Cortex of kidney (tissue), 1 donor: ENCODE measurements at places on chromosomes 6 and 20.

DNA sequence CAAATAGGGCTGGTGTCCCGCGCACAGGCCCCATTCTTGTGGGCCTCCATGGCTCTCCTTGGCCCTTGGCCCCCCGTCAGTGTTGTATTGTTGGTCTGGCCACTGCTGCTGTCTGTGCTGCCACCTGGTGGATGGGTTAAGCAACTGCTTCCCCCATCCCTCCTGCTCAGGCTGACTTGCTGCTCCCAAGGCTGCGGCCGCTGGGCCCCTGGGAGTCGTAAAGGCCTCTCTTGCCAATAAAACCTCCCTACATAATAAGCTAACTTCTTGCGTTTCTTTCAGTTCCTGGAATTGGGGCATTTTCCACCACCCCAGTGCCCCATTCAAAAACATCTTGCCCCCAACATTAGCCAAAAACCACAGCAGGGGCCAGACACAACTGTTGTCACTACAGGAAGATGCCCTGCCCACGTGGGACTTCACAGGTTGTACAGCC is 27.1 kb downstream of the CD83 start:
- DNase-seq: no peak

GRCh38 chr6:129544892-129545612 is 164.9 kb downstream of the ARHGAP18 start:
- DNase-seq: no peak

DNA sequence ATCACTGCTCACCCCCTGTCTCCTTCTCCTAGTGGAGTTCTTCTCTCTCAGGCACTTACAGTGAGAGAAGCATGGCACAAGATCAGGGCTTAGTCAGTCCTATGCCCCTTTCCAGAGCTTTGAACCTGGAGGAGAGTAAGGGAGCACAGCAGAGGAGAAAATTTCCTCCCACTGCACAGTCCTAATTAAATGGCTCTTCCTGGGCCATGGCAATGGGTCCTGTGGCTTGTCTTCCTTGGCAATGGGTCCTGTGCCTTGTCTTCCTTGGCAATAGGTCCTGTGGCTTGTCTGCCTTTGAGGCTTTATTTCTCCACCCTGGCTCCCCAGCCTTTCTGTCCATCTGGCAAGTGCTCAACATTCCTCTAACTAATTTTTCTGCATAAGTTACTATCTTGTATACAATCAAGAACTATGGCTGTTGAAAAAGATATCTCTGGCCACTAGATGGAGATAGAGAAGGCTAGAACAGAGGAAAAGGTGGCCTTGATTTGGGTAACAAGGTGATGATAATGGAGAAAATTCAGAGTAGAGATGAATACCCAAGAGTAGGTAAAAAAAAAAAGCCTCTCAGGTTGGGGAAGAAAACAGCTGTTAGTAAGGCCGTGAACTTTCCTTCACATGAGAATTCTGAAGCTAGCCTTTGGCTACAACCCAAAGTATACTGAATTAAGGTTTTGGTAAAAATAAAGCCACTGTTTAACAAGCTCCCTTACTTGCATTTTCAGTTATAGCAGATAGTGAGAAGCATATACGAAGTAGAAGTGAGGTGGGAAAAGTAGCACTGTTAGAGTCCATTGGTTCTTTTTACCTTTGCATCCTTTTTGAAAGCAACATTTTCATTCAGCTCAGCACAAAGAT is 504.9 kb downstream of the DOK5 start:
- no peak for DNase-seq

DNA sequence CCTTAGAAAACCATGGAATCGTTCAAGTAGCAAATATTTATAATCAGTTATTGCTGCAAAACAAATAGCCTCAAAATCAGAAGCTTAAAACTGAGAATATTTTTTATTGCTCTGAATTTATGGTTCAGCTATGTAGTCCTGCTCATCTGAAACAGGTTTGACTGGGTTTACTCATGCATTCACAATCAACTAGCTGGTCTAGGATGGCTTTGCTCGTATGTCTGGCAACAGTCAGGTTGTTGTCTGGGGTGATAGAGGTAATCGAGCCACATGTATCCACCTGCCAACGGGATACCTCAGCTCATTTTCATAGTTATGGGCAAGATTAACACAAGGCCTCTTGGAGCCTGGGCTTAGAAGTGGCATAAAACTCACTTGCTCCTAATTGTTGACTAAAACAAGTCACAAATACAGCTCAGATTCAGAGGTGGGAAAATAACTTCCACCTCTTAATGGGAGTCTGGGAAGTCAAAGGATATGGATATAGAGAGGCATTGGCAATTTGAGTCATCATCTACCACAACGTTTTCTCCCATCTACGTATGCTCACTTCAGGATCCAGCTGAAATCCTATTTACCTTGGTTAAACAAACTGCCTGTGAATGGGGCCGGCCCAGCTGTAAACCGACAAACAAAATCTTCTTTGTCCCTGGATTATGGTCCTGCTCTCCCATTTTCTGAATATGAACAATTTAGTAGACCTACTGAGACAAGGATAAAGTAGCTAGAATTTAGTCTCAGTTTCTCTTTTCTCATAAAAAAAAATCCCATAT is 54.5 kb upstream of the TENT5A start:
- no peak for DNase-seq

DNA sequence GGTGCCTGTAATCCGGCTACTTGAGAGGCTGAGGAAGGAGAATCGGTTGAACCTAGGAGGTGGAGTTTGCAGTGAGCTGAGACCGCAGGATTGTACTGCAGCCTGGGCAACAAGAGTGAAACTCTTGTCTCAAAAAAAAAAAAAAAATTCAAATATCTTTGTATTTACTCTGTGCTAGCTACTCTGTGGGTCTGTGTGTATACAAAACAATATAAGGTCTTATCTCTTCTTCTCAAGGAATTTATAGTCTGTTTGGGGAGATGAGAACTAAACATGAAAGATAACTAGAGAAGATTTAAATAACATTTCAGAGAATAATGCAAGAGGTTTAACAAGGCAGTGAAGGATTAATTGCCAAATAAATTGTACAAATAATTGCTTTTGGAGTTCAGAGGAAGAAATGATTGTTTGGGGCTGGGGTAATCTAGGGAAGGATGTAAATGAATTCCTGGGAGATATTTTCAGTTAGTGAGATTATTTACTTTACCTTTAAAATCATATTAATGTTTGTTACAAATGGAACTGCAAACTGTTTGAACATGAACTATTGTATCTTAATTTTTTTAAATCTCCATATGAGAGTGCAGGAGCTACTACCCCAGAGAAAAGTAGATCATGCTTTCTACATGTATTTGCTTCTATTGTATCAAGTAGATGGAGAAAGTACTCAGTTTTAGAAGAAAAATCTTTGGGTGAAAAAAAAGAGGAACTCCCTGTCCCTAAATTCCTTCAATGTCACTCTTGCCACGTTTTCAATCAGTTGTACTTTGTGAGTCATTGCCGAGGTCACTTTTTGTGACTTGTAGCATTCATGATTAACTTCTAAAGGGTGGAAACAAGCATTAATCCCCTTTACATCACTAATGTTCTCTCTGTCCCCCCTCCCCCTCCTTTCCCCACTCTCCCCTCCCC is 39.0 kb downstream of the NCOA3 start:
- DNase-seq: no peak

GRCh38 chr20:32803092-32803491 is 16.7 kb upstream of the MAPRE1 start:
- DNase-seq: no peak

DNA sequence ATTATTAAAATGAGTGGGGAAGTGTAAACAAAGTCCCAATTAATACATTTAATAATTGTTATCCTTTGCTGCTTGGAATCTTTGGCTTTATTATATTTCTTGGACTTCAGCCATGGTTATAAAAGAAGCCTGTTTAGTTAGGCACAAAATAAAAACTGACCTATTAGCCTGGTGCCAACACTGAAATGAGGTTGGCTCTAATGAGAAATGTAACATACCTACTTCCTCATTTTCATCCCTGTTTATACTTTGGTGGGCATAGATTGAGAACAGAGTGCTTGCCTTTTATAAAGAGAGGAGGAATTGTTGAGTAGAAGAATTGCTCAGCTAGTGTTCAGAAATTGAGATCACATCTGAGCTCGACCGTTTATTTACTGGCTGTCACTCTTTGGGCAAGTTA is 471.3 kb downstream of the UTRN start:
- DNase-seq: no peak

DNA sequence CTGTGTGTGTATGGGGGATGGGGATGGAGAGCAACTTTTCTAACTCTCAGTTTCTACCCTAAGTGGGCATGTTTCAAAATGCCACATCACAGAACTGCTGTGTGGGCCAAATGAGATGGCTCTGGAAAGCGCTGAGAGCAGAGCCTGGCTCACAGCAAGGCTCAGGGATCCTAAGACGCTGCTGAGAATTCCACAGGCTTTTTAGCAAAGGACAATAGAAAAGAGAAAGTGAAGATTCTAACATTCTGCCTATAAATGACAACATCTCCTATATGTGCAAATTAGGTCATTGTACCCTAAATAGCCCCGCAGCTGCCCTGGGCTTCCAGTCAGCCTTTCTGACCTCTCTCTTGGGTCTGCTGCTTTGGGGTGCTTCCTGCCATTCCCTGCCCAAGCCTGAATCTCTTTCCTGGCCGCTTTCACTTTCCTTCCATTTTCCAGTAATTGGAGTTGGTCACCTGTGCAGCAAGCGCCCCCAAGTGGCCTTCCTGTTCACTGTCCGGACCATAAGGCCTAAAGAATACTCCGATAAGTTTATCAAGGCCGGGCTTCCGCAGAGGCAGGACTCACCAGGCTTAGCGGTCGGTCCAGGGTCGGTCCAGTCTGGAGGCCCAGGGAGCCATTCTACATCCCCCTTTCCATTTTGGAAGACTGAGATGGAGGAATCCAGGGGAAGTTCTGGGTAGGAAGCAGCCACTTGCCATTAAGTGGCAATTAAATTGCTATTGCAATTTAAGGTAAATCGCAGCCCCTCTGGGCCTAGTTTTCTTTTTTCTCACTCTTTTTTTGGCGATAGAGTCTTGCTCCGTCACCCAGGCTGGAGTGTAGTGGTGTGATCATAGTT is 6.7 kb upstream of the DDR1 start:
- no peak for DNase-seq

DNA sequence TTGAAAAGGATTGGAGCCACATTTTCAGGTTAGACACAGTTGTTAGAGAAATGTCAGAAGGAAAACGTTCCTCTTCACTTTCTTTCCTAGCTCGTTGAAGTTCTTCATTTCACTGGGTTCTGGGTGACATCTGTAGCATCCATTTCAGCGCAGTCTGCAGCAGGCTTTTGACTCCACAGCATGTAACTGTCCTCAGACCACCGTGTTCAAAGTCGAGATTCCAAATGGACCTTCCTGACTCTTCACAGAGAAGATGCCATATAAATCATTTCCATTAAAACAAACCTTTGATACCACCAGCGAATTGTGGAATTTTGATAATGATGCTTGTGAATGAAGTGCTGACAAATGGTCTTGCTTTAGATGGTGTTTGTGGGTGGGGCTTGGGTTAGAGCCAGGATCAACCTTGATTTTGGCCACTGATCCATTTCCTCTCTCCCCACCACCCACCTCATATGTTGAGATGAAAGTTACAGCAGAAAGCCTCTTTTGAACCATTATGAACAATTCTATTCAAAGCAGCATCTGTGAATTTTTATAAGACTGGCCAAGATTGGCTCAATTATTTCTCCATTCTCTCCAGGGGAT is 185.3 kb upstream of the PREP start:
- DNase-seq: no peak

DNA sequence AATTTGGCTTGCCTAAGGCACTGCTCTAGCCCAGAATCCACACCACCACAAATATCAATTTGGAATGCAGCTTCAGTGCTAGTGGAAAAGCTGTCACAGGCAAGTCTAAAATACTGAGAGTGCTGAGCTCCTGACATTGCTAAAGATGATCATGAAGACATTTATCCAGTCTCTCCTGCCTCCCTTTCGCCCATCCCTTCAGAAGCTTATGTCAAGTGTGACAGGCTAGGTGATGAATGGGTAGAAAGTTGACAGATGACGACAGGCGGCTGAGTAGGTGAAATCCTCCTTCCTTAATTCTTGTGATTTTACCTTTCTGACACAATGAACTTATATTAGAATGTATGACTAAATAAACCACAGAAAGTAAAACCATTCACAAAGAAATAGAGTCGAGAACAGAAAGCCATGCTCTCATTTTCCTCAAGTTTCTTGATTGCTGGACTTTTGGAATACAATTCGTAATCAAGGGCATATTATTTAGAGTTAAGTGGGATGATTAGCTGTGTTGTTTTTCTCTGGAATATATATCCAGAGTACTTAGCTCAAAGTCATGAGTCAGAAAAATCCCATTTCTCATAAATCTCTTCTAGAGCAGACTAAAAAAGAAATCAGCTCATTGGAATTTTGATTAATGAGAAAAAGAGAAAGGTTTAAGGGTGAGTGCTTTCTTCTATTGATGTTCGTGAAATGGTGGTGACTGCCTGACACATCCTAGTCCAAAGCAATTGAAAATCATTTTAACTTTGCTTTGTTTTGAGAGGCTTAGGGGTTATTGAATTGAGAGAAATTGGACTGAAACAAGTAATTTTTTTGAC is 1228.2 kb upstream of the CITED2 start:
- DNase-seq: no peak

GRCh38 chr6:144690666-144691065 is 405.5 kb downstream of the UTRN start:
- DNase-seq: no peak

GRCh38 chr20:24665196-24665595 is 195.8 kb downstream of the SYNDIG1 start:
- no peak for DNase-seq

GRCh38 chr6:398558-399078 is 7.1 kb downstream of the IRF4 start:
- no peak for DNase-seq

- DNase-seq: no peak
These were observed 135.2 kb downstream of the RFPL4B start for GRCh38 chr6:112482373-112482772.
